Hematopoietic multipotent progenitor cell (in vitro differentiated cells): ENCODE measurements at places on chromosomes 2 and 18.

DNA sequence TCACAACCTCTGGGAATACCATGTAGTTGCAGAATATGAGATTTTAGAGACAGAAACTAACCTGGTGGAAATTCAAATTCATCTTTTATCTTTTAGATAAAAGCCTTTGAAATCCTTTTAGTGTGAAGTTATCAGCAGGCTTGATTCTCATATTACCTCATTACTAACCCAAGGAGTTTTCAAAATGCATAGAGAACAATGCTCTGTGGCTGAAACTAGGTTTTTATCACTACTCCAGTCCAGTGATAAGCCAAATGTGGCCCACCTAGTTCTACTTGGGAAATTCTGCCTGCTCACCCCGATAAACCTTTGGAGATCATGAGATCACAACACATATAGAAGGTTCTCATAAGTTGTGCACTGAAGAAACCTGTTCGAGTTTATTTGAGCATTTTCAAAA is 121.7 kb downstream of the MMADHC start:
- DNase-seq = no peak

DNA sequence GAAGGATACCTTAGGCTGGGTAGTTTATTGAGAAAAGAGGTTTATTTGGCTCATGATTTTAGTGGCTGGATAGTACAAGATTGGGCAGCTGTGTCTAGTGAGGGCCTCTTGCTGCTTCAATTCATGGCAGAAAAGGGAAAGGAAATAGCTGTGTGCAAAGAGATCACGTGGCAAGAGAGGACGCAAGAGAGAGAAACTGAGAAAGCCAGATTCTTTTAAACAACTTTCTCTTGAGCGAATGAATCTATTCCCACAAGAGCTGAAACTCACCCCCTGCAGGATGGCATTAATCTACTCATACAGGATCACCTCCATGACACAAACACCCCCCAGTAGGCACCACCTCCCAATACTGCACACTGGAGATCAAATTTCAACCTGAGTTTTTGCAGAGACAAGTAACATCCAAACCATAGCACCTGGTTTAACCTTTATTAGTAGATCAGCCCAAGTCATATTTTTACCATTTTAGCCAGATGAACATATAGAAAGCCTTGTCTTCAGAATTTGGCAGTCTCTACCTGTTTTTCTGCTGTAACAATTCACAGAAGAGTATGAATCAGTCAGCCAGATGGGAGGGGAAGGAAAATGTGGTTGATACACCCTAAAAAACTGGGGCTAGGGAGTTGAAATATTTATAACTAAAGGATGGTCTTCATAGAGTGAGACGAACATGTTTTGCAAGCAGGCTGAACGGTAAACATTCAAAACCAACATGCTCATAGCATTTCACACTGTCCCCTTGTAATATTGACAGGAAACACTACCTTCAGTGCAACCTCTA is 73.9 kb upstream of the NCKAP5 start:
- DNase-seq = no peak

- DNase-seq = no peak
Measured at GRCh38 chr2:228283491-228284171, 102.1 kb upstream of the SPHKAP start.

DNA sequence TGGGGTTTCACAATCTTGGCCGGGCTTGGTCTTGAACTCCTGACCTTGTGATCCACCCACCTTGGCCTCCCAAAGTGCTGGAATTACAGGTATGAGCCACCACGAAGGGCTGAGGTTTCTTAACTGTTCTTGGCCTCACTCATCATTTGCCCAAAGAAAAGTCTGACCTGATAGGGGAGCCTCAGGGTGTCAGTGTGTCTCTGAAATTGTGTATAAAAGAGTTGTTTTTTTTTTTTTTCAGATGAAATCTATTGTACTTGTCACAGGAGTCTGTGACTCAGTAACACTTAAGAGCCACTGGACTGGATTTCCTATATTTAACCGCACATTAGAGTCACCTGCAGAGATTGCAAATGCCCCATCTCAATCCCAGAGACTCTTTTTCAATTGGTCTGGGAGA is 16.9 kb downstream of the PMAIP1 start:
- DNase-seq = no peak

DNA sequence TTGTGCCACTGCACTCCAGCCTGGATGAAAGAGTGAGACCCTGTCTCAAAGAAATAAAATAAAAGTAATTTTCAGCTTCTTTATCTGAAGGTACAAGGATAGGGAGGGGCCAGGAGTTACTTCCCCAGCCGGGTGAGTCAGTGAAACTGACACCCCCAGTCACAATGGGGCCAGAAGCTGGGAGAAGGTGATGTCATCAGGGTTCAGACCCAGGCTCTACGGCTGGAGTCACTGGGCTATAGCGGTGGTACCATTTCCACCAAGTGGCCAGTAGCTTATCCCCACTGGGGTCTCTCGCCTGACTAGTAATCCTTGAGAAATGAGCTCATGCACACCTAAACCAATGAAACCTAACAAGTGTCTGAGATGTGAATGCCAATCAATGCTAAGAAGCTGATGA is 107.9 kb downstream of the ALPK2 start:
- no peak for DNase-seq
